ENCODE measurements at places on chromosomes 2 and 18. TPM values are rescaled to one million over a fixed set of nuclear protein-coding genes. Genes with fewer than 3 reads are reported as not detected.
A peak's percentile ranks its signal among the peaks of the same experiment; 100 is the strongest.

DNA sequence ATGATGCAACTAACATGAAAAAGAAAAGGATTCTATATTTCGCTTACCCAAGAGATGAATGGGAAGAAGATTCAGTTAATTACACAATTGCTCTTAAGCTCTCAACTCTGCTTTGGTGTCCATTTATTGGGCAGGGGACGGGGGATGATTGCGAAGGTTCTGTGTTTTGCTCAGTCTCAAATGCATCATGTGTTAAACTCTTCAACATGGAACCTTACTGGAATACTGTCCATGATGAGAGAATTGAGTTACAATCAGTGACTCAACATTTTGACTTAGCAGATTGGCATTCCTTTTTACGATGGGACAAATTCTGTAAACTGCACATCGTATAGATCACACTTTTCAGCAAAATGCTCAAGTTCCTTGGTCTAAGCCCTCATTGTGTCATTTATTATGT lies 135.6 kb downstream of the RBMS1 start:
- H3K4me1 ChIP-seq, result peaks cover 9% of the 10 kb centered on the region
- no peaks in the 10 kb centered on the region for H3K36me3 ChIP-seq
- no peak overlapping the region for H3K4me3 ChIP-seq
- peak; percentile 67 for DNase-seq
- H3K27ac ChIP-seq, result peak overlapping the region; percentile 1

DNA sequence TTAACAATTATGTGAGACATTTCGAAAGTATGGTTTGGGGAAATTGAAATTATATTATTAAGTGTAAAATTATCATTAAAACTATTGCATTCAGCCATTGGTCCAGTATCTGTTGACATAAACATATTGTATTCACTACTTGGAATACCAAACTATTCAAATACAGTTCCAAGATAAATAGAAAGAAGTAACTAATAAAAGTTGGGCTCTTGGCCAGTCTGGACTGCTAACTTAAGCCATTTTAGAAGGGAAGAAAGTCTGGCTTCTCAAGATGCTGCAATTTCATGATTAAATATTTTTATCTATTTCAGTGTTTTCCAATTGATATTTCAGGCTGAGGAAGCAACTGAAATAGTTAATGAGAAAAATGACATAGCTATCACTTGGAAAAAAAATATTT lies 109.8 kb upstream of the CHRNA1 start:
- H3K27ac ChIP-seq, result no peak overlapping the region
- H3K4me3 ChIP-seq, result no peak overlapping the region
- no peaks in the 10 kb centered on the region for H3K27me3 ChIP-seq
- H3K4me1 ChIP-seq, result no peaks in the 10 kb centered on the region

DNA sequence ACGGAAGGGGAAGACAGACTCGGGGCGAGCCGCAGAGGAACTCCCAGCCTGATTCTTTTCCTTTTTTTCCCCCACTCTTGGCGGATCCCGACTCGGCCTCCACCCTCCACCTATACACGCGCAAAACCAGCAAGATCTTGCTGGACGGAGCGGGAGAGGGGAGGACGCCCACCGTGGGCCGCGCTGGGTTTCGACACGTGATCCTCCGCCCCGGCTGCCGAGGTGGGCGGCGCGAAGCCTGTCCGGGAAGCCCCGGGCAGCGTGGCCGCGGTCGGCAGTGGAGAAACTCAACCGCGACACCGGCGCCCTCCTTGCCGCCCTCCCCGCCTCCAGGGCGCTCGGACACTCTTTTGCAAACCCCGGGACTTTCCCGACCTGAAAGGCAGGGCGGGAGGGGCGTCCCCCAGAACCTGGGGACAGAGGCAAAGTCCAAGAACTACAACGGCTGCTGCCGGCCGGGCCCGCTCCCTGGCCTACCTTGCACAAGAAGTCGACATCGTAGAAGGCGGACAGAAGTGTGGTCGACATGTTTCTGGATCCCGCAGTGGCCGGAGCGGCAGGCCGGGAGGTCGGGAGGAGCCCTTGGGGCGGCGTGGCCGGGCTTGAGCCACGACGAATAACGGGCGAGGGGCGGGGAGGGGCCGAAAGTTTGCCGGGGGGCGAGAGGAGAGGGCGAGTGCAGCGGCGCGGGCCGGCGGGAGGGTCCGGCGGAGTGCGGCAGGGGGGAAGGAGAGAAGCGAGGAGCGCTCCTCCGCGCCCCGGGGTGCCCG lies 433 bp downstream of the ZFP36L2 start:
- peak; percentile 58 for DNase-seq
- peak overlapping the region; percentile 93 for H3K27ac ChIP-seq
- peaks cover 4% of the 10 kb centered on the region for H3K36me3 ChIP-seq

- no peaks in the 10 kb centered on the region for H3K27me3 ChIP-seq
- H3K36me3 ChIP-seq, result no peaks in the 10 kb centered on the region
- H3K4me3 ChIP-seq, result no peak overlapping the region
- H3K4me1 ChIP-seq, result peaks cover 53% of the 10 kb centered on the region
- peak overlapping the region; percentile 80 for H3K27ac ChIP-seq
Measured at GRCh38 chr2:20595439-20596192, 55.3 kb downstream of the HS1BP3 start.

- H3K4me1 ChIP-seq, result peaks cover 49% of the 10 kb centered on the region
- no peak overlapping the region for H3K4me3 ChIP-seq
- H3K27ac ChIP-seq, result peak overlapping the region; percentile 60
Measured at GRCh38 chr18:23307567-23308295, 145.4 kb upstream of the RIOK3 start.

DNA sequence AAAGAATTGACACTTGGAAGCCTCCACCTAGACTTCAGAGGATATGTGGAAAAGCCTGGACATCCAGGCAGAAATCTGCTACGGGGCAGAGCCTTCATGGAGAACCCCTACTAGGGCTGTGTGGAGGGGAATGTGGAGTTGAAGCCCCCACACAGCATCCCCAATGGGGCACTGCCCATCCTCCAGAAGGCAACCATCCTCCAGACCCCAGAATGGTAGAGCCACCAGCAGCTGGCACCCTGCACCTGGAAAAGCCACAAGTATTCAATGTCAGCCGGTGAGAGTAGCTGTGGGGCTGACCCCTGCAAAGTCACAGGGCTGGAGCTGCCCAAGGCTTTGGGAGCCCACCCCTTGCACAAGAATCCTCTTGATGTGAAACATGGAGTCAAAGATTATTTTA lies 53.6 kb upstream of the SNTG2 start:
- no peak for DNase-seq
- H3K27ac ChIP-seq, result no peak overlapping the region
- H3K27me3 ChIP-seq, result no peaks in the 10 kb centered on the region
- no peaks in the 10 kb centered on the region for H3K4me1 ChIP-seq
- H3K36me3 ChIP-seq, result no peaks in the 10 kb centered on the region

DNA sequence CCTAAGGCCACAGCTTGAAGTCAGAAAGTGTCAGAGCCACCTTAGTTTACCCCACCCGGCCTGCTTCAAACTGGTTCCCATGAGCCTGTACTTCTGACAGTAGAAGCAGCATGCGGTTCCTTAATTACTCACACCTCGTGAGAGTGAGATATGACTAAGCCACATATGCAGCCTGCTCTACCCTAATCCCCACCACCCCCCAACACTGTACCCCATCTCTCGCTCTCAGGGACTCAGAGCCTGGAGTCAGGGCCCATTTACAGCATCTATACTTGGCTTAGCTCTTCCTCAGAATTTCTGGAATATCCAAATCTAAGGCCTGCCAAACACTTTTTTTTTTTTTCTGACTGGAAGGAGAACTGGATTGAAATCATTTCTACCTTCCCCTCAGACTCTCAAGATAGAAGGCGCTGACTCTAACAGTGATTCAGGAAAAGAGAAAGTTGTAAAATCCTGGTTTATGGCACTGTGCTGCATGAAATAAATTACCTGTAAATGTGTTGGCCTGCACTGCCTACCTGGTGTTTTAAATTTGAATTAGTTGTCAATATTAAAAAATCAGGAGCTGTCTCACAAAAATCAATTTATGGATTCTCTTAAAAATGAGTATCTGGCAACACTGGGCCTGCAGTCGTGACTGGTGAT lies 360.0 kb downstream of the RND3 start:
- no peak overlapping the region for H3K4me3 ChIP-seq
- no peaks in the 10 kb centered on the region for H3K36me3 ChIP-seq
- peaks cover 47% of the 10 kb centered on the region for H3K4me1 ChIP-seq
- H3K27me3 ChIP-seq, result no peaks in the 10 kb centered on the region
- peak overlapping the region; percentile 83 for H3K27ac ChIP-seq

- H3K4me3 ChIP-seq, result no peak overlapping the region
- H3K4me1 ChIP-seq, result no peaks in the 10 kb centered on the region
- peaks cover 6% of the 10 kb centered on the region for H3K27me3 ChIP-seq
- no peak for DNase-seq
- H3K36me3 ChIP-seq, result no peaks in the 10 kb centered on the region
Measured at GRCh38 chr2:109721135-109721534, 73.0 kb upstream of the RGPD5 start.

DNA sequence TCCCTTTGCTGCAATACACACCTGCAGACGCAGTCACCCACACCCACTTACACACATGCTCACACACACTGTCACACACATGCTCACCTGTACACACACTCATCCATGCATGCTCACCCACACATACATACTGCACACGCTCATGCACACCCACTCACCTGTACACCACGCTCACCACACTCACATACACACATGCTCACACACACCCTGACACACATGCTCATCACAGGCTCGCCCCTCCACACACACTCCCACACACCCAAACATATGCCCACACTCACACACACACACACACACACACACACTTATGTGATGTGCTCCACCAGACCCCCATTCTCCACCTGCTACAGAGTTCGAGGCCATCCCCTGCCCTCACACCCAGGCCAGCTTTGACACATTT lies 22.8 kb upstream of the CREG2 start:
- no peak overlapping the region for H3K27ac ChIP-seq
- H3K4me3 ChIP-seq, result no peak overlapping the region
- H3K36me3 ChIP-seq, result no peaks in the 10 kb centered on the region

GRCh38 chr2:121803503-121803902 lies 48.1 kb downstream of the TSN start:
- H3K36me3 ChIP-seq, result no peaks in the 10 kb centered on the region
- no peak for DNase-seq
- H3K4me1 ChIP-seq, result no peaks in the 10 kb centered on the region
- no peak overlapping the region for H3K27ac ChIP-seq

- DNase-seq, result peak; percentile 87
- H3K27me3 ChIP-seq, result no peaks in the 10 kb centered on the region
- H3K27ac ChIP-seq, result no peak overlapping the region
- no peak overlapping the region for H3K4me3 ChIP-seq
Measured at GRCh38 chr2:38168710-38169480, 92.9 kb upstream of the CYP1B1 start.

DNA sequence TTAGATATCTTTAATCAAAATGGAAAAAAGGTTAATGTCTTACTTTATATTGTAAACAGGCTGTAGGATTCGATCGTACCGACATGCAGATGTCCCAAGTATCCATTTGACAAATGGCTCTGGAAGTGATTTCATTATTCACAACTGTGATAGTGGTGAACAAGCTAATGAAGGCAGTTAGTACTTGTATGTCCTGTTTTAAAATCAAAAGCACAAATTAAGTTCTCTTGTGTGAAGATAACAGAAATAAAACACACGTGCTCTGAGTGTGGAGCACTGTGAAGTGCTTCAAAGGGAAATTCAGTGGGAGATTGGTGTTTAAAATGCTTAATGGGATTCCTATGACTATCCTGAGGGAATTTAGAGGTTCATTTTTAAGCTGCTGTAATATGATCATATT lies 8.6 kb upstream of the LRP1B start:
- no peak overlapping the region for H3K4me3 ChIP-seq
- H3K4me1 ChIP-seq, result no peaks in the 10 kb centered on the region
- DNase-seq, result no peak
- H3K36me3 ChIP-seq, result no peaks in the 10 kb centered on the region
- H3K27me3 ChIP-seq, result no peaks in the 10 kb centered on the region

DNA sequence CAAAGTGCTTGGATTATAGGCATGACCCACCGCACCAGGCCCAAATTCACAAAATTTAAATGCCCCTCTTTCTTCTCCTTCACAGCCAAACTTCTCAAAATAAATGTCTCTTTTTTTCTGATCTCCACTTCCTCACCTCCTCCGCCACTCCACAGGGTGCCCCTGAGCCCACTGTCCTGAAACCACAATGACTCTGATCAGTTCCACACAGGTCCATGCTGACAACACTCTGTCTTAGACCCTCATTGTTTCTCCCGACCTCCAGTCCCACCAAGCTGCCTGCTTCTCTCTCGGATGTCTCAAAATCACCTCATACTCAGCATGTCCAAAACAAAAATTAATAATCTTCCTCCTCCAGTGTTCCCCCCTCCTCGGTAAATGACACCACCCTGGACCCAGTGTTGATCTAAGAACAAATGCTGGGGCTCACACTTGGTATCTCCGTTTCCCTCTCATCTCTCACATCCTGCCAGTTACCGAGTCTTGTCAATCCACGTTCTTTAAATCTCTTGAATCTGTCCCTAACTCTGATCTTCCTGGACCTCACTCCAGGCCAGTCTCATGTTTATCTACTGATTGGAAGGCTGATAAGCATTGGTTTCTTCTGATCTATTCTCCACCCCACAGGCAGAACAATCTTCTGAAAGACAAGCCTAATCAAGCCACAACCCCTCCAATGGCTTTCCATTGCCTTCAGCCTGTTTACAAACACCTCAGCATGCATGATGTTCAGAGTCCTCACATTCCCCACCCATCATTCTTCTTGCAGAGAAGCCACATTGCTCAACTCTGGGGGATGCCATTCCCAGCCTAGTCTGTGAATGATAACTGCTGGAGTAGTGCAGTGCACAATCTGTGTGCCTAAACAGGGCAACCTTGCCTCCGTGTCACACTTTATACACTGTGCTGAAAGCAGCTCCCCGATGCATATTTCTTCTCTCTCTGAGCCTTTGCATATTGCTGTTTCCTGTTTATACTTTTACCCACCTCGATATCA lies 12.4 kb upstream of the ANKRD44 start:
- DNase-seq, result no peak
- peaks cover 6% of the 10 kb centered on the region for H3K27me3 ChIP-seq
- no peaks in the 10 kb centered on the region for H3K4me1 ChIP-seq
- no peak overlapping the region for H3K27ac ChIP-seq
- H3K36me3 ChIP-seq, result no peaks in the 10 kb centered on the region

DNA sequence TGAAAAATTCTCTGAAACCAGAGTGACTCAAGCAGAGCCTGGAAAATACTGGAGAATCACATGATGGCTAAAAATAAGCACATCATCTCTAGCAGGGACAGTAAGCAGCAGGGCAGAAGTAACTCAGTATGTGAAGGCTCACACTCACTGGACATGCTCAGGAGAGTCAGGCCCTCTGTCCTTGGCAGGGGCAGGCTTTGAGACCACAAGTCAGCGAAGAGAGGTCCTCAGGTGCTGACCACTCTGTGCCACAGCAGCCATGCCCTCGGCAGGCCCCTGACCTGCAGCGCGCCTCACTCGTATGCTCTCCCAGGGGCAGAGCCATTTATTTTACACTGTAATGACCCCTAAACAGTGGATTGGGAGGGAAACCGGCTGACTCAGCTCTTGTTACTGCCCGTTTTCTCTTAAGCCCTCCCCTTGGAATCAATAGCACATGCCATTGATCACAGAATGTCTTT lies 76.8 kb downstream of the MAPRE2 start:
- no peaks in the 10 kb centered on the region for H3K36me3 ChIP-seq
- peaks cover 7% of the 10 kb centered on the region for H3K4me1 ChIP-seq
- peak; percentile 79 for DNase-seq
- H3K4me3 ChIP-seq, result no peak overlapping the region
- peak overlapping the region; percentile 67 for H3K27ac ChIP-seq

Gene VAMP5
- total RNA-seq, result 17.6 TPM

Gene ABCG8
- not detected for total RNA-seq

Gene NT5C1B
- total RNA-seq, result not detected

Gene PDE11A
- total RNA-seq, result 0.89 TPM

Gene GALR1
- not detected for total RNA-seq

Gene COL4A3
- not detected for total RNA-seq

Gene CCDC102B
- total RNA-seq, result 10.2 TPM
